B cell (primary cell): ENCODE measurements at places on chromosomes 12 and 14. TPM values are rescaled to one million over a fixed set of nuclear protein-coding genes. Genes with fewer than 3 reads are reported as not detected.

FAM181A gene
- polyA plus RNA-seq = not detected in 2 replicates

DNA sequence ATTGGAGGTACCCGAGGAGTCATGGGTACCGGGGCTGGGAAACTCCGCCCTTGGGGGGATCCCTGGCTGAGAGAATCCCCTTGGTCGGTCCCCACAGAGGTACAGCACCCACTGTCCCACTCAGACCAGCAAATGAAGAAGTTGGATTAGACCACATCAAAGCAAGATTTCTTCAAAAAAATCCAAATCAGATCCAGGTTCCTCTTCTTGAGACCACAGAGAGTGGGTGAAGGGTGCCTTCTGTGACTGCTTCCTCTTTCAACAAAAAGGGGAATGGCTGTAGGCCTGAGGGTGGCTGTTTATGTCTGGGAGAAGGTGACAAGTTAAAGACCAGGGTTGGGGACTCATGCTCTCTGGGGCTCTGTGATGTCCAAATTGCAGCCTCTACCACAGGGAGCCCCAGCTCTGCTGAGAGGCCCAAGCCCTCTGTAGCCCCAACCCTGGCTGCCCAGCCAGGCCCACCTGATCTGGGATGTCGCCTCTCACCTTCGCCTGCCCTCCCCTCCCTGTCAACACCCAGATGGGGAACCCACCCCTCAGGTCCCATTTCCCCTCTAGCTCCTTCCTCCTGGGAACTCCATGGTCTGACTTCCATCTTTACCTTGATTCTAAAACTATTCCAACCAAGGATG is 50.9 kb downstream of the ZFP36L1 start:
- peak; percentile 92 for DNase-seq

GRCh38 chr14:105939810-105940508 is 413.6 kb downstream of the TMEM121 start:
- peak; percentile 28 for DNase-seq

DNA sequence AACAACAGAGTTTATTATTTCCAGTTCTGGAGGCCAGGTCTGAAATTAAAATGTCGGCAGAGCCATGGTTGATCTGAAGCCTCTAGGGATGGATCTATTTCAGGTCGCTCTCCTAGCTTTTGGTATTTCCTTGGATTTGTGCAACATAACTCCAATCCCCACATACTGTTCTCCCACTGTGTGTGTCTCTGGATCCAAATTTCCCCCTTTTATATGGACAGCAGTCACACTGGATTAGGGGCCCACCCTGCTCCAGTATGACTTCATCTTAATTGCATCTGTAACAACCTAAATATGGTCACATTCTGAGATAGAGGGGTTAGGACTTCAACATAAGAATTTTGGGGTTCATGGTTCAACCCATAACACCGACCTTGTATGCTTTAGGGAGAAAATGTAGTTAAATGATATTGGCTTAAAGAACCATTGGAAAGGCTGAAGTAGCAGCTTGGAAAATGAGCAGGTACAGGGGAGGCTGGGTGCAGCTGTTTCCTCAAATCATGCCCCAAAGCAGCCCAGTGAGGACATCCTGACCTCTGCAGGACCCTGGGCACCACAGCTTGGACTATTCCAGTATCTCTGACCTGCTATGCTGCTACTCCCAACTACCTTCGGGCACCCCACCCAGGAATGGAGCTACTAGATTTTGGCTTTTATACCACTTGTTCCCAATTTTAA is 13.9 kb upstream of the MDM2 start:
- no peak for DNase-seq

DNA sequence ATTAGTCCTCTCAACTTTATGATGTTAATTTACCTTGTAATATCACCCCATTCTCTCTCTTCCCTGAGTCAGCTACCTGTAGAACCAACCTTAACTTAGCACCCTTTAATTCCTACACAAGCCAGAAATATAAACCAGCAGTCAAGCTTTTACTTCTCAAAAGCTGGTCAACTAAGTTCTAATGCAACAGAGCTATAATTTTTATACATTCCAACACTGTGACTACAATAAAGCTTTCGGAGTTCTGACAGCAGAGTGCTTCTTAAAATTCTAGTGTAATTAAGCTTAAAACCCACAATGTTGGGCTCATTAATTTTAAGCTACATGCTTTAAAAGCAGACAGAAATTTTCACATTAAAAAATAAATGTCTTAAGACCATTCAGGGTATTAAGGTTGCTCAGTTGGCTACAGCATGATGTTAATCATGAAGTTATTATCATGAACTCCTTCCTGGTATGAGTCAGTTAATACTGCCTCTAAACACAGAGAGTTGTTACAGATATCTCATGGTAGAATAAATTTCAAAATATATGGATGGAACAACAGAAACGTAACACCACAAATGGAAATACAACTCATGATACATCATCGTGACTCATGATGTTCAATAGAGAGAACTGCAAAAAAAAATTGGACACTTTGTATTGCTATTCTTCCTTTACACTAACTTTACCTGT is 126.7 kb downstream of the EPS8 start:
- DNase-seq = no peak
